ENCODE measurements at places on chromosomes 3 and 15.

GRCh38 chr3:181824961-181825360 is 113.2 kb downstream of the SOX2 start:
- no peak for DNase-seq

DNA sequence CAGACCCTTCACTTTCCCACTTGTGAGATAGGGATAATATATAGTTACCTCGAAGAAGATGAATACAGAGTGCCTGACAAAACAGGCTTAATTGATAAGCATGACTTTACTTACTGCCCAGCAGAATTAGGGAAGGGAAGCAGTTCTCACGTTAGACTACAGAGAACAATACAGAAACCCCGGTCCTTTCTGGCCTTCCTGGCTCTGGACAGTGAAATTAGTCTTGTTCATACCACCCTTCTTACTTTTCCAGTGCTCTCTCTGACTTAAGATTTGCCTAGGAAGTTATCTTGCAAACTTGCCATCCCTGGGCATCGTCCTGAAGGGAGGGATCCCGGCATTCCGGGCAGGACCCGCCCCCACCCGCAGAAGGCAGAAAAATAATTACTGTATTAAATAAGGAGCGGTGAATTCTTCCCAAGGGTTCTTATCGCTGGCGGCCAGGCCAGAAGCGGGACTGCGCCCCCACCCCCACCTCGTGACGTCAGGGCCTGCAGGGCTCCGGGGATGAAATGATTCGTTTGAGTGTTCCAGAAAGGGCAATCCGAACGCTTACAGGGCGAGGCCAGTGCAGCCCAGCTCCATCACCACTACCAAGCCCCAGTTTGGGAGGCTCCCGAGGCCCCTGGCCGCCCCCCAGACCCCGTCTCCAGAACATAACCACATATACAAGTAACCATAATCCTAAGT is 8.4 kb downstream of the SOX2 start:
- no peak for DNase-seq

GRCh38 chr3:23994244-23994569 is 49.1 kb downstream of the NR1D2 start:
- no peak for DNase-seq

DNA sequence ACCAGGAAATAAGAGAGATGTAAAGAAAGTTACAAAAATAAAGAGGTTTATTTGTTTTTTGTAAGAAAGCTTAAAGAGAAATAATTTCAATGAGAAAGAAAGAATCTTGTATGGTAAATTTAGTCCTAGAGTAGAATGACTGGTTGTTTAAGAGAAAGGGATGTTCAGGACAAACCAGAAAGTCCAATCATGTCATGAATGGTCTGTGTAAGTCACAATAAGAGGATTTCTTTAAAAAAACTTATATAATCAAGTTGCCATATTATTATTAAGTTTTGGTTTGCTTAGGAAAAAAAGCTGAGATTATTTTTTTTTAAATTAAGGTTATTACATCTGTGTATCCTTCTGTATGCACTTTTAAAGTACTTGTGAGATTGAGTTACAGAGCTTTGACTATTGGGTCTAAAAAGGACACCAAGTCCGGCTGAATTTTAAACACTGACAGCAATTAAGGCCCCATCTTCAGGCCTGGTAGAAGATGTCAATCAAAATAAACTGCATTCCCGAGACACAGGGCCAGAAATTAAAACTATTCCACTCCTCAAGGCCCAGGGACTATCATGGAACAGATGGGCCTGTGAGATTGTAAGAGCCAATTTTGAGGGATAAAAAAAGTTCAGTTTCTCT is 12.2 kb downstream of the ERICH6 start:
- no peak for DNase-seq

GRCh38 chr3:177554895-177555759 is 357.8 kb upstream of the TBL1XR1 start:
- DNase-seq: no peak

DNA sequence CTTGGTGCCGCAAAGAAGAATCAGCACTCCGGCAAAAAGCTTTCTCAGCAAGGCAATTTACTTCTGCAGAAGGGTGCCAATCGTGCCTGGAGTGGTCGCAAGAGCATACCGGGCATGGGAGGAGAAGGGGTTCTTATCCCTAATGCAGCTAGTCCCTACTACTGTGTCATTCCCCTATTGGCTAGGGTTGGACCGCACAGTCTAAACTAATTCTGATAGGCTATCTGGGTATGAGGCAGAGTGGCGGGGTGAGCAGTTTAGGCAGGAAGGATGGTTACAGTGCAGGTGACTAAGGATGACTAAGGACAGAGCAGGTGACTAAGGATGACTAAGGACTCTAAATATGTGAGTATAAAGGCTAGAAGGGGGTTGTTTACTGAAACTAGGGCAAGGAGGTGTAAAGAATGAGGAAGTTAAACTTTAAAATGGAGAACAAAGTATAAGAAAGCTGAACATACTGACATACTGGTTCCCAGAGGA is 52.9 kb downstream of the PGBD4 start:
- no peak for DNase-seq

DNA sequence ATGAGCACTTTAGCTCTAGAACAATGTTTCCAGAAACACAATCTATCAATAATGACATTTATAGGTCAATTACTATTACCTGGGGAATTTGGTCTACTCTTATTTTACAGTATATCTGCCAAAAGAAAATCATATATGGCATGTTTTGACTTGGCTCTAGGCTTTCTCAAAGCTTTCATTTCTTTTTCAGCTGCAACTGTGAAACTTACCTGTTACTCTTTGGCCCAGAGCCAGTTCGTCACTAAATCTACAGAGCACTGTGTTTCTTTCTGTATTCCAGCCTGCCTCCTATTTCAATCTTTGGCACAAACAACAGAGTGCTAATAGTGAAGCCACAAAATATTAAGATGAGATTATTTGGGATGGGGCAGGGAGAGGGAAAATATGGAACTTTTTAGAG is 76.0 kb downstream of the P2RY1 start:
- DNase-seq: no peak

- DNase-seq: no peak
These were observed 17.0 kb downstream of the CELF6 start for GRCh38 chr15:72302955-72303354.

GRCh38 chr15:63133786-63134185 is 12.1 kb downstream of the LACTB start:
- no peak for DNase-seq

- DNase-seq: no peak
These were observed 58.0 kb upstream of the FBN1 start for GRCh38 chr15:48703544-48703943.

- no peak for DNase-seq
These were observed 98.1 kb downstream of the SSR3 start for GRCh38 chr3:156456771-156457224.

GRCh38 chr3:194139071-194139813 is 3.3 kb downstream of the HES1 start:
- no peak for DNase-seq

- no peak for DNase-seq
These were observed 3.7 kb downstream of the KPNA1 start for GRCh38 chr3:122510878-122511535.

GRCh38 chr3:143236226-143236964 is 116.8 kb downstream of the CHST2 start:
- DNase-seq: no peak

DNA sequence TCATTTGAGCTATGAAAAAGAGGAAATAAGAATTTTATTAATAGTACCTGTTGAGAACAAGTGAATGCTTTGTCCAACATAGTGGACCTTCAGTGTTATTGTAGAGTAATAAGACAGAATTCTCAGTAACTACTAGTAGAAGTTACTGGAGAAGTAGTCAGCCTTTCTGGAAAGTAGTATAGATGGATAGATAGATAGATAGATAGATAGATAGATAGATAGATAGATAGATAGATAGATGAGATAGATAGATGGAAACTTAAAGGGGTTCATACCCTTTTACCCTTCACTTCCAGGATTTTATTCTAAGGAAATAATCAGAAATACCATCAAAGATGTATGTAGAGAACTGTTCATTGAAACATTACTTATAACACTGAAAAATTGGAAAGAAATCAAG is 5.2 kb downstream of the FAM162A start:
- DNase-seq: no peak

DNA sequence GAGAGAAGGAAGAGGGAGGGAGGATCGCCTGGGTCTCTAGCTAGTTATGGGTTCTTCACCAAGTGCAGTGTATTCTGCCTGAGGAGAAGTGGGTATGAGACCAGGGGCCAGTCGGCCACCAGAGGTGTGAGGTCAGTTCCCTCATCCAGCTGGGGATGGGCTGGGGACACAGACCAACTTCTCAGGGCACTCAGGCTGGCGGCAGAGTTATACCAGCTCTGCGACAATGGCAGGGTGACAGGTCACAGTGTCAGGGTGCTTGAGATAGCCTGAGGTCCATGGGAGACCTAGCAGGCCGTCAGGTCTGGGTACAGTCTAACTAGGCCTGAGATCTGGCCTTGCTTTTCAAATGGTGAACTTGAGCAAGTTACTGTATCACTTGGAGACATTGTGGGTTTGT is 31.4 kb upstream of the PLXNA1 start:
- no peak for DNase-seq

GRCh38 chr3:52468336-52468735 is 12.9 kb downstream of the NISCH start:
- DNase-seq: no peak

DNA sequence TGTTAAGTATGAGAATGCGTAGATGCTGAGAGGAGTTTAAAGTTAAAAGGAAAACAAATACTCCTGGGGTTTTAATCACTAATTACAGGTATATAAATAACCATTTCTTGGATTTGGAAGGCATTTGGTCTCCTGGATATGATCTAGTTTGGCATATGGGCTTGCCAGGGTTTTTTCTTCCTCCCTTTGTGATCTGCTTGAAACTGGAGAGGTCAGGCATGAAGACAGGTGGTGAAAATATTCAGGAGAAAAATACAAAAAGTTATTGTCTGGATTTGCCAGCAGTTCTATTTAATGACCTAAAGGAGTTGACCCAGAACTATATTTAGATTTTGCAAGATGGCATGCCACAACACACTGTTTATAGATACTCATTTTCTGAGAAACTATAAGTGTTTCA is 136.3 kb downstream of the DIPK2A start:
- DNase-seq: no peak

DNA sequence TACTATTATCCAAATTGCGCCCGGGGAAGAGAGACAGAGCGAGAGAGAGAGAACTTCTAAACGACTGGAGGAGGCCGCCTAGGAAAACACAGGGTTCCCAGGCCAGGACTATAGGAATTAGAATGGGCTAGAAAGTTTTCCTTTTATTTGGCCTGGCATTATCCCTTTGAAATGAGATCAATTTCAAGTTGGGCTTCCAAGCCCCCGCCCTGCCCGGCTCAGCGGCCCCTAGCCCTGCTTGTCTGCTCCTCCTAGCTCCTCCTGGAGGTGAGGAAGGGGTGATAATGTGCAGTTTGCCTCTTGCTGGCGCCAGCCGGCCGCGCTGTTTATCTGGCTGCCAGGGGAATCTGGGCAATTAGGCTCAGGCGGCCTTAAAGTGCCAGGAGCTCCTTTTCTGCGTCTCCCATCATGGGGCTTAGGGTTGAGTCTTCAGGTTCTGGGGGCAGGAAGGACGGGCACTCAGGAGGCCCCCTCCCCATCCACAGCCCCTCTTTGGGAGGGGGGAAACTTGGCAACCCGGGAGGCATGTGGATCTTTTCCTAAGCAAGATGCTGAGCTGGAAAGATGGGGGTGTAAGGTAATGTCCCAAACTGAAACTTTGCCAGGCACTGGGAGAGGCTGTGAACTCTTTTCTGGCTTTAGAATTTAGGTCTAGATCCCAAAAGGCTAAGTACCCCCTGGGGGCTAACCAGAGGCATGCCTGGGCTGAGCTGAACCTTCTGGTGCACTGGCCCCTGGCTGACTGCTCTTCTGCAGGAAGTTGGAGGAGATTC is 5.5 kb downstream of the SMAD6 start:
- DNase-seq: no peak

- DNase-seq: no peak
These were observed 9.8 kb downstream of the NR2F2 start for GRCh38 chr15:96340348-96340597.

DNA sequence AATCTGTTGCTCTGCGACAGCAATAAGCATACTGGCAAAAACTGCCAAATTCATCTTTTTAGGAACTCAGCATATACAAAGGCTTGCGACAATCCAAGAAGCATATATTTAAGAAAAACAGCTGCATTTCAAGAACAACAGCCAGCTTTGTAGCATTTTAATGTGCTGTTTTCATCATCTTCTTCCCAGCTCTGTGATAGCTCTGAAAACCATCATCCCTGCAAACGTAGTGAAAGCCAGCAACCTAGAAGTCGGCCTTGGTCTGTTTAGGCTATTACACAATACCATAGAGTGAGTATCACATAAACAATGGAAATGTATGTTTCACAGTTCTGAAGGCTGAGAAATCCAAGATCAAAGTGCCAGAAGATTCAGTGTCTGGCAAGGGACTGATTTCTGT is 187.5 kb downstream of the NAALADL2 start:
- no peak for DNase-seq

GRCh38 chr3:192835818-192836815 is 81.5 kb downstream of the MB21D2 start:
- DNase-seq: no peak

DNA sequence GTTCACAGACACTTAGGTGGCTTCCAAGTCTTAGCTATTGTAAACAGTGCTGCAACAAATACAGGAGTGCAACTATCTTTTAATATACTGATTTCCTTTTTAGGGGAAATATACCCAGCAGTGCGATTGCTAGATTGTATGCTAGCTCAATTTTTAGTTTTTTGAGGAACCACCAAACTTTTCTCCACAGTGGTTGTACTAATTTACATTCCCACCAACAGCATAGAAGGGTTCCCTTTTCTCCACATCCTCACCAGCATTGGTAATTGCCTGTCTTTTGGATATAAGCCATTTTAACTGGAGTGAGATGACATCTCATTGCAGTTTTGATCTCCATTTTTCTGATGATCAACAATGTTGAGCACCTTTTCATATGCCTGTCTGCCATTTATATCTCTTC is 58.9 kb downstream of the ZNF148 start:
- DNase-seq: no peak

DNA sequence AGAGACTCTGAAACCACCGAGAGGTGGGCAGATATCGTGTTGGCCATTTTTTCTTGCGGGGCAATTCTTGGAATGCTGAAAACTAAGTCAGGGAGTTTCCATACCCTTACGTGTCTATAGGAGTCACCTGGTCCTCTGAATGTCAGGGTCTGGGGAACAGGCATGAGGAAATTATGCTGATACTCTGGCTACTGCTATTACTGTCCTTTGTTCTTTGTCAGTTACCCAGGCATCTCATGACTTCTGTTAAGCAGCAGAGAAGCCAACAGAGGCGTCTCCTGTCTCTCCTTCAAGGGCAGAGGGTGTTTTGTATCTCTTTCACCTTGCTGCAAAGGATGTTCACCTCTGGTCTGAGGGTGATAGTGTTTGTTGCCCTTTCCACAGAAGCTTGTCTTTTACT is 559.5 kb upstream of the CCDC54 start:
- no peak for DNase-seq

DNA sequence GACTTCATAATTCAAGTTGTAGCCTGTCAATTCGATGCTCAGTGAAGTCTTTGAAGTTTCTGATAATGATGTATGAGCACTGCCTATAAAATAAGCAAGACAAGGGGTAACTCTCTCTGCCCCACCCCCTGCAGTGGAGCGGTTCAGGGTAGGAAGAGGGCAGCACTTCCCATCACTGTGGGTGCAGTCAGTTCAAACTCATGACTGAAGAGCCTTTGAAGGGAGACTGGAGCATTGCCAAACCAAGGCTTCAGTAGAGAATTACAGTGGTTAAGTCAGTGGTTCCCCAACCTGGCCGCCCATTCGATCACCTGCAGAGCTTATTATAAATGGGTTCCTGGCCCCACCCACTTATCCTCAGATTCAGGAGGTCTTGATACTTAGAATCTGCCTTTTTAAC is 190.6 kb downstream of the SHQ1 start:
- DNase-seq: no peak
